ENCODE measurements at places on chromosomes 3 and 15.

DNA sequence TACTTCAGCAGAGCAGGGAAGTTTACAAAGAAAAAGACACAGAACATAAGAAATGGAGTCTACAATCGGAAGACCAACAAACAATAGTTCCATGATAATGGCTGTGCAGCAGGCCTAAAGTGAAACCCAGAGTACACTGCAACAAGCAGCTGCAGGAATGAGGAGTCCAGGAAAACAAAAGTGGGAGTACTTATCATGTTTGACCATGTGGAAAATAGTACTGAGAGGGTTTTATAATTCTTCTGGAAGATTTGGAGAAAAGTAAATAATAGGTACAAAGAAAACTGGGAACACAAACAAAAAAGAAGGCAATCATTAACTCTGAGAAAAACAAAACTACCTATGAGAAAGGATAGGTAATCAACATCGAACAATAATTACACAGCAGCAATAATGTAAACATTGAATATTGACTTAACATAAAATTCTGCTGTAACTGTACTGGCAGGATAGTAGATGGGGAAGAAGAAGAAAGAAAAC, 87.5 kb downstream of the NEK10 start:
- no peak for DNase-seq

GRCh38 chr3:133963657-133964396, 65.9 kb downstream of the SLCO2A1 start:
- no peak for DNase-seq

GRCh38 chr3:187215460-187215859, 18.2 kb downstream of the RTP1 start:
- no peak for DNase-seq

GRCh38 chr3:134707908-134708597, 57.2 kb upstream of the KY start:
- DNase-seq = no peak

- no peak for DNase-seq
Measured at GRCh38 chr15:44159492-44159891, 35.6 kb downstream of the FRMD5 start.

DNA sequence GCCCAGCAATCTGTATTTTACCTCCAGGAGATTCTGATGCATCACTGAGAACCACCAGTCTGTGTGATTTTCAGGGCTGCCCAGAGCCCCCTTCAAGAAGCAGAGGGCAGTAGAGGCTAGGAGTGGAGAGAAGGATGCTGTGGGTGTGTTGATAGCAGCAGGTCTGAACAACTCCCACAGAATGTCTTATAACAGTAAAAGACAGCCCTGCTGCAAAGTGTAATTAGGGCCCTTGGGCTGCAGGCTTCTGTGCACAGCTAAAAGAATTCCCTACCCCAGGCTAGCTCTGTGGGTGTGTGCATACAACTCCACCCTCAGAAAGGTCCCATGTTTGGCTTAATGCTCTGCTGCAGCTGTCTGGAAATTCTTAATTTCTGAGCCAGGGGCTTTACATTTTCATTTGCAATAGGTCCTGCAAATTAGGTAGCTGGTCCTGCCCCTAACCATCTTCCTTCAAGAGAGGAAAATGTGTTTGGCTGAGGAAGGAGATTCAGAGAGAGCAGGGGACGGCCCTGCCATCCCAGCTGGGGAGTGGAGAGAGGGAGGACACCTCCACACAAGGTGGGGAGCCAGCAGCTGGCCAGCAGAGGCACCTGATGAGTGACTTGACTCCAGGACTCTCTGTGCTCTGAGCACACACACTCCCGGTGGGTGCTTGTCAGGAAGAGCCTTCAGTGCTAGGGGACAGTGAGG, 43.2 kb upstream of the RAB6B start:
- no peak for DNase-seq

DNA sequence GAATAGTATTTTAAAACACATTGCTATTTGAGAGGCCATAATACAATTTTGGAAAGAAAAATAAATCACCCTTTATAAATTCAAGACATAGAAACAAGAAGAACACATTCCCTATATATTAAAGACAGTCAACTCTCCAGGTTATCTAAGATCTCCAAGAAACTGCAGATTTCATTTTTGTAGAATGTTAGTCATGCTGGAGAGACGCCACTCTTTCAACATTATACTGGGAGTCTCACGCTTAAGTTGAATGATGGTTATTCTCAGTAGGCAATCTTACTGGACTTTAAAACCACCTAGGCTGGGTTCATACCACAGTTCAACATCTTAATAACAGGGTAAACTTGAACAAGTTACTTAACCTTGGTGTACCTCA, 3.6 kb upstream of the CHRM5 start:
- no peak for DNase-seq

GRCh38 chr3:107284612-107285011, 92.6 kb upstream of the CCDC54 start:
- no peak for DNase-seq

- no peak for DNase-seq
Measured at GRCh38 chr3:172192830-172193415, 153.5 kb downstream of the FNDC3B start.

- no peak for DNase-seq
Measured at GRCh38 chr3:149315694-149316093, 17.7 kb downstream of the TM4SF18 start.

- no peak for DNase-seq
Measured at GRCh38 chr3:169390741-169391305, 272.7 kb downstream of the MECOM start.

DNA sequence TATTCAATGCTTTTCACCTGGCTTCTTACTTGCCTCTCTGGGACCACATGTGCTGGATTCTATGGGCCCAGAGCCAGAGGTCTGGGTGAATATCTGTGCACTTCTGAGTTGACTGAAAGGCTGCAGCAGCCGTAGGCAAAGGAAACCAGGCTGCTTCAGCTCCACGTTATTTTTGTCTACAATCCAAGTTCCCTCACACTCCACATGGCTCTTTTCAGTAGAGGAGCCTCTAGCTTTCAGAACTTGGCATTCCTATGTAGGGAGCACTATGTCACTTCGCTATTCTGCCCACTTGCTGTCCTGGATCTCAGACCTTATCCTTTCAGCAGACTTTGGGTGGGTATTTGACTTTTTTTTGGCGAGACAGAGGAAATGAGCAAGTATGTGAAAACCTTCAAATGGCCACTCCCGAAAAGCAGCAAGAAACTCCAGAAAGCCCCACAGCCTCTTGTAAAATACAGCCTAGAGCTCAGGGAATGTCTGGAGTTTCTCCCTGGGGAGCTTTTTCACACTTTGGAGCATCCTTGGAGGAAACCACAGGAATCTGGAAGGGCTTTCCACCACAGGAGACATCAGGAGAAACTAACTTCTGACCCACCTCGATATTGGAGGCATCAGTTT, 80.9 kb downstream of the DUT start:
- DNase-seq = no peak

- DNase-seq = no peak
Measured at GRCh38 chr15:58830556-58830955, 59.5 kb downstream of the MINDY2 start.

GRCh38 chr15:50880651-50881114, 27.8 kb upstream of the AP4E1 start:
- no peak for DNase-seq

- no peak for DNase-seq
Measured at GRCh38 chr3:176971613-176972174, 225.6 kb downstream of the TBL1XR1 start.

GRCh38 chr15:60563539-60564404, 84.8 kb upstream of the ICE2 start:
- no peak for DNase-seq

DNA sequence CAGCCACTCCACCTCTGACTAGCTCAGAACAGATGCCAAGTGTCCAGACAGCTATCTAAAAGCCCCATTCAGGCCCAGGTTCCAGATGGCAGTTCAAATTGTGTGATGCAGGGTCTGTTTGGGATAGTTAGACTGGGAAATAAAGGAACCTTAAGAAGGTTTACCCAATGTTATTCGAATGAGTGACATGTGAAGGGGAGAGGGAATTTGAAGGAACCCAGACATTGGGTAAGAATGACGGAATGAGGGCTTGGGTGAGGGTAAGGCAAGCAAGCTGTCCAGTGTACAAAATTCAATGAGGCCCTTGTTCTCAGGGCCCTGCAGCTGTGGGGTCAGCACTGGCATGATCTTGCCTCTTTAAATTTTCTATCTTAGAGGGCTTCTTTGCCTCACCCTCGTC, 34.1 kb downstream of the ATP13A5 start:
- DNase-seq = no peak

GRCh38 chr3:73070675-73071575, 9.5 kb downstream of the EBLN2 start:
- no peak for DNase-seq

DNA sequence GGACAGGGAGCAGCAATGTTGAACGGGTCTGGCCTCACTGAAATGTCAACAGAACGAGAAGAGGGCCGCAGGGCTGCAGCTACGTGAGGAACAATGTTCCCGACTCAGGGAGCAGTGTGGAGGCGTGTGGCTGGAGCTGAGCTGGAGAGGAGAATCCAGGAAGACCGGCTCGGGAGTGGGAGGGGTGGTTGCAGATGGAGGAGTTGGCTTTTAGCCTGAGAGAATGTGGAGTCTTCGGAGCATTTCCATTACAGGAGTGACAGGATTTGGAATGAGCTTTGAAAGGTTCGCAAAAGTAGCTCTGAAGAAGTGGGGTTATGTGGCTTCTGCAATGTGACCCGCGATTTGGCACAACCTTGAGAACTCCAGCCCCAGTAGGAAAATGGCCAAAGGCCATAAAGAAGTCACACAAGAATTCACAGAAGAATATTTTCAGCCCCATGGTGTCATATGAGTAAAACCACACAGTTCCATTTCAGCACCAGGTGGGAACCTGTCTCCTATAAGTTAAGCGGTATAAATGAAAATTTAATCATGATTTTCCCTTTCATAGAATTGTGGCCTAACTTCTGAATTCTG, 78.8 kb upstream of the NSMCE3 start:
- DNase-seq = no peak

DNA sequence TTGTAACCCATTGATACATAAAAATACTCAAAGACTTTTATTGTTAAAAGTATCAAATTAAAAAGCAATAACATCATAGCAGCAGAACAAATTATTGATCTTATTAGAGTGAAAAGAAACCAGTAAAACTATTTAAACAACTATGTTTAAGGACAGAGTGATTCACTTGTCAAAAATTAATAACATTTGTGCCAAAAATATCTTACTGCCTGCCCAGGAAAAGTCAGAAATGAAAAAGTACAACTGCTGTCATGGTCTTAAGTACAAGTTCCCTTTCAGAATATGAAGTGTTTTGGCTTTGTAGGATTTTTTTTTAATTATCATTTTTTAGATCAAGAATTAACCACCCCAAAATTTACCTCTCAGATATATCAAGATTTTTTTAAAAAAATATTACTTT, 3.4 kb downstream of the IFT57 start:
- DNase-seq = no peak

GRCh38 chr3:161100994-161101393, 4.2 kb downstream of the B3GALNT1 start:
- no peak for DNase-seq

DNA sequence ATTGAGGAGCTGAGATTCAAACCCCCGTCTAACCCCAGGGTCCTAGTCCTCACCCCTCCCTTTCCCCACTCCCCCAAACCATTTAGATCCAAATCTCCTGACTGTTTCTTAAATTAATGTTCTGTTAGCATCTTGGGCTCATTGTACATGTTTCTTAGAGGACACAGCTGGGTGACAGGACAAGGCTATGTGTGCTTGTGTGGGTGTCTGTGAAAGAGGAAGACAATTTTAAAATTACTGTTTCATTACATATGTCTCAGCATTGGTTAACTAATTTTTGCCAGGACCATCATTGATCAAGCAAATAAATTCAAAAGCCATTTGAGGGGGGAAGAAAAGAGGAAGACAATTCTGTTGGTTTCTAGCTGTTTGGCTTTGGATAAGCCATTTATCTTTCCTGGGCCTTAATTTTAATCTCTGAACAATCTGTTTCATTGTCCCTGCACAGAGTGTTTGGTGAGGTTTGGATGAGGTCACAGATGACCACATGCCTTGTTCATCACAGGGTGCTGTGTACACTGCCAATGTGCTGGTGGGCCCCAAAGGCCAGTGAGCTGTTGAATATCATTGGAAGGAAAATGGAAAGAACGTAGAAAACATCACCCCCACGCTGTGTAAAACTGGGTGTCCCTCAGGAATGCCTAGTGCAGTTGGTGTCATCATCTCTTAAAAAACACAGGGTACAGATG, 51.9 kb downstream of the RPLP1 start:
- no peak for DNase-seq

GRCh38 chr3:57120040-57120439, 45.1 kb downstream of the IL17RD start:
- DNase-seq = no peak

GRCh38 chr15:39623529-39623931, 42.7 kb downstream of the THBS1 start:
- no peak for DNase-seq

GRCh38 chr3:36538136-36538749, 157.9 kb downstream of the STAC start:
- DNase-seq = no peak

DNA sequence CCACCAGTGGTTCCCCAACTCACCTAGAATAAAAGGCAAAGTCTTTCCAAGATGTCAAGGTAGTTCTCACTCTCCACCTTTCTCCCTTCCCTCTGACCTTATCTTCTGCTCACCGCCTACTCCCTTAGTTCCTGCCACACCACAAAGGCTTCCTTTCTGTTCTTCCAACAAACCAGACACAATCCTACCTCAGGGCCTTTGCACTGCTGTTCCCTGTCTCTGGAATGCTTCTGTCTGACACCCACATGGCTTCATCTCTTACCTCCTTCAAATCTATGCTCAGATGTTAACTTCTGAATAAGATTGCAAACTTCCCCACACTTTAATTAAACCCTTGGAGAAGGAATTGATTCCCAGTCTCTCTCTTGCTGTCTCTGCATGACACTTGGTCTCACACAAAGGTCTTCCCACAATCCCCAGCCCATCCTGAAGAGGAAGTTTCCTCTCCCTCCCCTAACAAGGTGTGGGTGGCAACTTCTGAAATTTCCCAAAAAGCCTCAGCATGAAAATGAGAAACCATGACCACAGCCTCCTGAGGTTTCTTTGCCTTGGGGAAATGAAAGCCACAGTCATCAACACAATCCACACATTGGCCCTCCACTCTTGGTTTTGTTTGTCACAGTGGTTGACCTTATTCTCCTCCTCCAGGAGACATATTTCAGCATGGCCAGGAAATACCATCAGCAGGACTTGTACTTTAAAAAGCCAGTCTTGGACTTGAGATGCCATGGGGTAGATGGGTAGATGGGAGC, 3.0 kb upstream of the RYK start:
- peak; percentile 44 for DNase-seq

GRCh38 chr3:77326586-77326985, 286.7 kb downstream of the ROBO2 start:
- no peak for DNase-seq

DNA sequence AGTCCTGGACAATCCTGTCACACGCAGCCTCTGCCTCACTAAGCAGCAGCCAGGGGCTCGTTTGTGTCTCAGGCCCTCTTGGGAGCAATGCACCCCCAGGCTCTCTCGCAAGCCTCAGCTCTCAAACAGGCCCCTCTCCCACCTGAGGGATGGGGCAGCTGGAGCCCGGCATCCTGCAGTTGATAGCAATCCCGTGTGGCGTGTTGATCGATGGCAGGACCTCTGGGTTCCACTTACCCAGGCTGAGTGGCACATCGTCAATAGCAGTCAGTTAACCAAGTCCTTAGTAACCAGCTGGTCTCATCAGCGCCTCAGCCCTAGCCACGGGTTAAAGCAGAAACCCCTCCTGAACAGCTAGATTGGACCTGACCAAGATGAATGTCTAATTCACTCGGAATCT, 36.5 kb upstream of the PLXNA1 start:
- no peak for DNase-seq

Measured in GDM1 (cell line).